Astrocyte of the cerebellum (primary cell): ENCODE measurements at places on chromosomes 7 and 10.
A peak's percentile ranks its signal among the peaks of the same experiment; 100 is the strongest.

DNA sequence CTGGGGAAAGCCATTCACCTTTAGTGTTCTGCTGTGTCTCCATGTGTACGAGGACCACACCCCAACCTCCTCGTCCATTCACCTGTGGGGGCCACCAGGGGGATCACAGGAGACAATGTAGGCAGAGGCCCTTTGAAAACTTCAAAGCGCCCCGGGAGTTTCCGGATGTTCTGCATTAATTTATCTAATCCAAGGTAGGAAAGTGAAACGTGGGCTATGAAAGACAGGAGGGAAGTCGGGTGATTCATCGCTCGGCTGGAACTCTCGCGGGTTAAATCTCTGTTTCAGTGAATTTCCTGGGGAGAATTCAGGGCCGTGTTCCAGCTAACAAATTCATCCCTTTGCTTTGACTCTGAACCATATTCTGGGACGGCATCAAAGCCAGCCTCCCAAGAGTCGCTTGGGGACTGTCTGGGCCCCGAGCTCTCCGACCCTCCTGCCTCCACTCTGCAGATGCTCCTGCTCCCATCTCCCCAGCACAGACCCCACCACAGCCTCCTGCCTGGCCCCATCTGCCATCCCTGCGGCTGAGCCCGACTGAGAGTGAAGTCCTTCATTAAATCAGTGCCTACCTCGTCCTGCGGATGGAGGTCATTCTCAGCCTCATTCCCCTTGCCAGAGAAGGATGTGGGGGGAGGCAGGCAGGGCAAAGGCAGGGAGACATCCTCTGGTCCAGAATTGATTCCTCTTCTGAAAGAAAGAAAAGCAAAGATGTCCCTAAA is 114.1 kb upstream of the CARD11 start:
- DNase-seq = peak; percentile 70

DNA sequence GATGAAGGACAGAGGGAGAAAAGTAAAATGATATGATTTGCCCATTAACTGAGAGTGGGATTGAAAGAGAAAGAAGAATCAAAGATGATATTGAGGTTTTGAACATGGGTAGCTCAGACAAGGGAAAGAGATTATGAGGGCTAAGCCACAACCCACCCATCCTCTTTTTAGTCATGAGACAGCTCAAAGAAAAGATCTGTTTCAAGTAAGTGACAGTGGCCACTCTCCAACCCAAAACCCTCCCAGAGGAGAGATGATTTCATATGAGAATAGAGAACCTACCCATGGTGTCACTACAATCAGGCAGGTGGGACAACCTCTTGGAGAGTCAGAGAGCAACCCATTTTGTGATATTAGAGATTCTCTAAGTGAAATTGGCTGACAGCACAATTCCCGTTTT is 32.2 kb downstream of the PLXNA4 start:
- DNase-seq = no peak

DNA sequence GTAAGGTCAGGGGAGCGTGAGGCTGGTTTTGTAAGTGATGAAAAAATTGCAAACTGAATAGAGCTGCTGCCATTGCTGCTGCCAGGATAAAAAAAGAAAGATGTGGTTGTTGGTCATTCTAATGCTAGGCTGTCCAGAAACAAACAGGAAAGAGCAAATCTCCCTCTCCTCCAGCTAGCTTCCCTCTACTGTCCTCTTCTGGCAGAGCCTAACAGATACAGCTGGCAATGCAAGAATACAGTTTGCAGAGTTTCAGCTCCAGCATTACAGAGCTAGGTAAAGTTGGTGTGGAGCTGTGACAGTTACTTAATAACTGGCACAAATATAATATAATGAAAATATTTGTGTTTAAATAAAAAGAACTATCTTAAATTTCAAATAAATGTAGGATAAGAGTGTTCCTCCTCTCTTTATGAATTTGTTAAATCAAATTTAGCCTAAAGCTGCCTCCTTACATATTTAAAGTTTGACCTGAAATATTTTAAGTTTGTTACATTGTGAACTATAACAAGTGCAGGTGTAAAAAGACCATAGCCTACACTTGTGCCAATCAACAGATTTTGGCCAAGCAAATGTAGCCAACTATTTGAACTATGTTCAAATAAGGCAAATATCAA is 407.7 kb downstream of the SH2D4B start:
- no peak for DNase-seq

DNA sequence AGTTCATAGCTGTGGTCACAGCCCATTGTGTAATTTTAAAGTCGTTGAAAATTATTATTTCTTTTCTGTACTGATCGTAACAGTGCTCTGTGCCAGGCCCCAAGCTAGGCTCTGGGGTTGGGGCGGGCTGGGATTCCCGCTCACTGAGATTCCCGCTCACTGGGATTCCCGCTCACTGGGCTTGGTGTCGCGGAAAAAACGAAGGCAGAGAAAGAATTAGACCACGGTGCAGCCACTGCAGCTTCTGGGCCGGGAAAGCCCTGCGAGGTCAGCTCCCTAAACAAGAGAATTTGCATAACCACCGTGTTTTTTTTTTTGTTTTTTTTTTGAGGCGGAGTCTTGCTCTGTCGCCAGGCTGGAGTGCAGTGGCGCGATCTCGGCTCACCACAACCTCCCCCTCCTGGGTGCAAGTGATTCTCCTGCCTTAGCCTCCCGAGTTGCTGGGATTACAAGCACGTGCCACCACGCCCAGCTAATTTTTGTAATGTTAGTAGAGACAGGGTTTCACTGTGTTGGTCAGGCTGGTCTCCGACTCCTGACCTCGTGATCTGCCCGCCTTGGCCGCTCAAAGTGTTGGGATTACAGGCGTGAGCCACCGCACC is 31.2 kb downstream of the FOXK1 start:
- DNase-seq = peak; percentile 57

DNA sequence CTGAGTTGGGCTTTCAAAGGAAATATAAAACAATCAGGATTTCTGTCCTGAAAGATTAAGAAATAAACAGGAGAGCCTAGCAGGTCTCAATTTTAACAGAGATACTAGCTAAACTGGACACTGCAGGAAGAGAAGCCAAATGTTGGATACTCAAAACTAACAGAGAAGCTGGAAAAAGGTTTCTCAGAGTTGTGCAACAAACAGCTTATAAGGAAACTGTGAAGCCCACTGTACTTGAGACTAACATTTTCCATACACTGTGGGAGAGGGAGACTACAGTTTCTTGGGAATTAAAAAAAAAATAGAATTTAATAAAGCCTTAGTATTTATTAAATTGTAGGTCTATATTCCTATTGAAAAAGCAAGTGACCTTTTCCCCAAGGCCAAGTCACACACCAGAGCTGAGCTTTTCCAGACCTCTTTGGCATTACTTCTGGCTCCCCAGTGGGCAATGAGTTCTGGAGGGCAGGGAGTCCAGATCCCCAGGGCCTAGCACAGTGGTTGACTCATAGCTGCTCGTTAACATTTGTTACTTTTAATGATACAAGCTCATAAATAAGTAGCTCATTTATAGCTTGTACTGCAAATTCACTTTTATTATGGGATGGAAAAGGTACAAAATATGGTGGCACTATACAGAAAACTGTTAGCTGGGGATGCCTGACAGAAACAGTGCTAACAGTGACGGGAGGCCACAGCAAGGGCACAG is 68.3 kb downstream of the MINDY3 start:
- DNase-seq = no peak

DNA sequence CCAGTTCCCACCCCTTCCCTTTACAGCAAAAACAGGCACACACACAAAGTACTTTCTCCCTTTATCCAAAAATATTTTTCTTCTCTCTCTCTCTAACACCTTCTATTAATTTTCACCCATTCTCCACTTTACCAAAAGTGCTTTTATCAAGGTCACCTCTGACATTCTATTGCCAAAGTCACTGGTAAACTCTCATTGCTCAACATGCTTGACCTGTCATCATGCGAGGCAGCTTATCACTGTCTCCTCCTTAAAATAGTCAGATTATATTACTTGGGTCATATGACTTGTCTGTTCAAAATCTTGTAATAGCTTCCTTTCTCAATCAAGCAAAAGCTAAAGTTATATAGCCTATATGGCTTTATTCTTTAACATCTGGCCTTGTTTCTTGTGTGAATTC is 28.6 kb downstream of the MACC1 start:
- DNase-seq = no peak

DNA sequence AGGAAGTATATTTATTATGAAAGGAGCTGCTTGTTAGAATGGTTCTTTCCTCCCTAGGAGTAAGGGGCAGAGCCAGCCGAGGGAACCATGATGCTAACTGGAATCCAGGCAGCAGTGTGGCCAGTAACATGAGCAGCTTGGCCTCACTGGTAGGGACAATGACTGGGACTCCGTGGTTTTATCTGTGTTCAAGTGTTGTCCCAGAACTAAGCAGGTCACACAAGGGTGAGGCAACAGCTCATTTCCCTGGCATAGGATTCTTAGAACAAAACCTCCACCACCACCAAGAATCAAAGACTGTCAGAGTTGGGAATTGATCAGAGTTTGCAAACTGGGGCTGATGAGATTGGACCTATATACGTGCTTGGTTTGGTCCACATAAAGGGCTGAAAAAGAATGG is 138.9 kb upstream of the COBL start:
- no peak for DNase-seq

DNA sequence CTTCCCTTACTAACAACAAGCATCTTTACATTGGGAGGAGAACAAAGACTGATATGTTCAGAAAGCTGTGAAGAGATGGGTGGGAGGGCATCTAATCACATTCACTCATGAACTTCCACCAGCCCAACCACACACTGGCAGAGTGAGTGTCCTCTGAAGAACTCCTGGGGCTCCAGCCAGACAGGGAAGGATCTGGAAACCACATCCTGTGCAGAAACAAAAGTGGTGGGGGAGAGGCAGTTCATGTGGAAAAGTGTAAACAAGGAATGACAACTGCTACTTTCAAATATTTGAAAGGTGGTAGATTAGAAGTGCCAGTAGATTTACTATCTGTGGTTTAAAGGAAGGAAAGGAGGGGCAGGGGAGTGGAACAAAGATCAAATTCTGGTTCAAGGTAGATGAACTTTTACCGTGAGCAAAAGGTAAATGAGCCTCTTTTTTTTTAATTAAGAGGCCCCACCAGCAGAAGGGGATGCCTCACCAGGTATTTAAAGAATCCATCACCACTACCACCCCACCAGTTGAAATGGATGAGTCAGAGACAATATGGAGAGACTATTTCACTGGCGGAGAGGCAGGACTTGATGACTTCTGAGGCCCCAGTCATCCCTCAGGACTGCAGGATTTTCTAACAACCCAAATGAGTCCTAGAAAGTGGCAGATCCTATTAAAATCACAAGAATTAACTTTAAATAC is 34.5 kb downstream of the GOT1 start:
- peak; percentile 56 for DNase-seq

GRCh38 chr10:124418726-124419501 is at the start of gene OAT:
Gene OAT (minus strand): TSS chr10:124418923. CDS start chr10:124412171, 6,752 bp downstream.
- DNase-seq = peak; percentile 86

DNA sequence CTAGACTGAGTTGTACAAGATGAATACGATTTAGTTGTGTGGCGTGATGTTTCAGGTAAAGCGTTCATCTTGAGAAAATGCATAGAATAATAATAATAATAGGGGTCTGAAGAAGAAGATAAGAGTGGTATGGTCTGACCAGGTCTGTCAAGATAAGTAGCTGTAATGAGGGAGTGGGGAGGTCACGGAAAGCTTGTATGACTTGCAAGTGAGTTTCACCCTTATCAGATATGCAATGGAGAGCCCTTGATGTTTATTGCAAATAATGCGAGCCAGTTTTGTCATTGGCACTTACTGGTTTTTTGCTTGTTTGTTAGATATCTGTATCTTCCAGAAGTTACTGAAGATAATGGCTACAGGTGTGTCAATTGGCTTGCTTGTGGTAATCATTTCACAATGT is 611.5 kb downstream of the CNTNAP2 start:
- no peak for DNase-seq

- no peak for DNase-seq
Observed at GRCh38 chr7:111090846-111091245, at the start of gene LRRN3. Gene LRRN3 (plus strand): TSS chr7:111091127. CDS start chr7:111122773, 31,646 bp downstream.

DNA sequence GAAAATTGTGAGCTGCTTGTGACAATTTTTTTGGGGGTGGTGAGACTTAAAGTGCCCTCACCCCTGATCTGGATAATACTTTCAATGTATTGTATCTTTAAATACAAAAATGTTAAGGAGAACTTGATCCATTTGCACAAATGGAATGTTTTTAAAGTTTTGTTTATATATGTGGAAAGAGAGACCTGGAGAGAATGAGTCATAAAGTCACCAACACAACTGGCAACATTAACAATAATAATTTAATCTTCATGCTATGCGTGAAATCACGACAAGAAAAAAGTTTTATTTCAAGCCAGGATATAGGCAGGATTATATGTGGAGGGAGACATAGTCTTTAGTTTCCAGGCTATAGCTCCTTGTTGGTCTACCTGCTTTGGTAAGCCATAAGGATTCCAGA is 537.5 kb downstream of the GPAM start:
- DNase-seq = peak; percentile 26

GRCh38 chr10:52864201-52865106 is 91.9 kb upstream of the MBL2 start:
- DNase-seq = peak; percentile 94

- no peak for DNase-seq
Observed at GRCh38 chr10:128150045-128150493, 23.8 kb upstream of the MKI67 start.

GRCh38 chr7:132518102-132518838 is 58.0 kb downstream of the PLXNA4 start:
- no peak for DNase-seq

DNA sequence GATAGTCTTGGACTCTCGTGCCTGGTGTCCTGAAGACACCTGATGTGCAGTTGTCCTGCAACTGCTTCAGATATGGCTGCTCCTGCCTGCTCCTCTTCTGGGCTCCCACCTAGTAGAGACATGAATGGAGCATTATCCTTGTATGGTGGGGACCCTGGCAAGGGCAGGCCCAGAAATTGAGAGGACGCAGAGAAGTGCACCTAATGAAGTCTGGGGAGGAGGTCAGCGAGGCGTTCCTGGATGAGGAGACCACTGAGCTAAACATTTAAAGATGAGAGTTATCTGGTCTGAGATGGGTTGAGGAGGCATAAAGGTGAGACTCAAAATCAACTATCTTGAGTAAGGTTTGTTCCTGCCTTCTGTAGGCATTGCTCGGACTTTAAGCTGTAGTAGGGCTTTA is 66.3 kb downstream of the WDFY4 start:
- no peak for DNase-seq

DNA sequence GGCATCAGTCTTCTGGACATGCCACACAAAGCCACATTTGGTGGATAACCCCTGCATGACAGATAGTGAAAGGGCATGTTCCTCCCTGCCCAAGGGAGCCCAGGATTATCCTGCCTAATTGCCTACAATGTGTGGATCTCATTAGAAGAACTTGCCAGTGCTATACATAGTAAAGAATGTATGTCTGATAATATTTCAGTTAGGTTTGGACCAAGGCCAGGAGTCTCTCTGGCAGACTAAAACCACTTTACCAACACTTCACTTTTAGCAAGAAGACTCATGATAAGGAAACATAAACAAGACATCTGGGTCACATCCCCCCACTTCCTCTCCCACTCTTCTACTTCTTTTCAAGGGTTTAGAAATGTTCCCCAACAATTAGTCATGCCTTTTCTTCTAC is 196.7 kb downstream of the MTERF1 start:
- peak; percentile 23 for DNase-seq
